ENCODE measurements at places on chromosomes 5 and 9. TPM values are rescaled to one million over a fixed set of nuclear protein-coding genes. Genes with fewer than 3 reads are reported as not detected.

The CDC25C gene
- not detected for total RNA-seq

The C5orf63 gene
- 4.8 TPM for total RNA-seq

The ROR2 gene
- total RNA-seq = 27.7 TPM

The ANKRD31 gene
- total RNA-seq = 0.13 TPM

The SLC36A3 gene
- not detected for total RNA-seq

The BASP1 gene
- total RNA-seq = 33.8 TPM

The SLC34A3 gene
- 0.15 TPM for total RNA-seq

The F2RL2 gene
- total RNA-seq = not detected

The RLN1 gene
- total RNA-seq = not detected

The NUTM2G gene
- total RNA-seq = not detected

DNA sequence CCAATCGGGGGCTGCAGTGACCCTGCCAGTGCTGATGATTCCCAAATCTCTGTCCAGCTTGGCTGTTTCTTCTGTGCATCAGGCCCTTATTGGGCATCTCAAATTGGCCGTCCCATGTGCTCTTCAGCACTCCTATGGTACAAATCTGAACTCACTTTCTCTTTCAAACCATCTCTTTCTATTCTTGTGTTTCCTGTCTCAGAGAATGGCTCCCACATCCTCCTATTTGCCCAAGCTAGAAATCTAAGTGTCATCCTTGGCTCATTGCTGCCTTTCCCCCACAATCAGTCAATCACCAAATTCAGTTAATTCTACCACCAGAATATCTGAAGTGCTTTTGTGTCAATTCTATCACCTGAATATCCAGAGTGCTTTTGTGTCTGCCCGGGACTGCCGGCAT, 336.6 kb downstream of the CWC27 start:
- no peak for DNase-seq

DNA sequence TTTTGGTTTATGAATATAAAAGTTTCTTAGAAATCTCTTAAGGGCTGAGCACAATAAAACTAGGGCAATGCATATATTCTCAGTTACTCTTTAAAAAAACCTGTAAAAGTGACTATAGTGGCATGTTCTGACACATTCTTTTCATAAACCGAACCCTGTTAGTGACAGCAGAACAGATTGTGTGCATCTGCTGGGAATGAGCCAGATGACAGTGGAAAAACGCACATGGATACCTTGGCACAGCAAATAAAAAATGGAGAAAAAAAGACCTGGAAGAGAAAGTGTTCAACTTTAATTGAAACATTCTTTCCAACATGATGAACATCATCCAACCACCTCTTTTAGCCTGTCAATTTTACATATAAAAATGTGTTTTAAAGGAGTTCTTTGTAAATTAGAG, 12.7 kb downstream of the MEF2C start:
- no peak for DNase-seq

DNA sequence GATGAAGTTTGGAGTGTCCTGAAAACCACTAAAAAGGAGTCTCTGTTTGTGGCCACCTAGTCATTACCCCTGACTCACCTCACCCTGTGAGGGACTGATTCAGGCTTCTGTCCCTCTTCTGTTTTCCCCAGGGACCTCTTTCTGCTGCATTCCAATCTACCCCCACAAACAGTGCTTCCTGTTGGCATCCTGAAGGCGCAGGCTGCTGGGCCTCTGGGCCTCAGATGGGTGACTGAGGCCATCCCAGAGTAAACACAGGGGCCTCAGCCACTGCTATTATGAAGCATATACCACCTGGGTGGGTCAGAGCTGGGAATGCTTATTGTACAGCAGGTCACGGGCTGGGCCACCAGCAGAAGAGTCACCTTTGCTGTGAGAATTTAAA, 20.0 kb downstream of the MORN5 start:
- DNase-seq = no peak

DNA sequence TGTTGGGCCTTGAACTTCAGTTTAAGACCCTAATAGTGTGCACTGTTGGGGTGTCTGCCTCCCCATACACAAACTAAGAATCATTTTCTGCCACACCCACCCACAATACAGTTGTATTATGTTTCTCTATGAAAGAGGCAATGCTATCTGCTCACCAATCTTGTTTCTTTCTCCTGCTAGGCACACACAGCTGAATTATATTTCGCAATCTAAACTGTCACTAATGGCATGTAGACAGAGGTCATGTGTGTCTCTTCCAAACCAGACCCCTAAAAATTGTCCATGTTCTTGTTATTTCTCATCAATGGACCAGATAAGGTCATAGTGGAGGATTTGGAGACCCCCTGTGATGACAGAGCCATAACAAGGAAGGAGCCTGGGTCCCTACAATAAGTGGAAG, 57.3 kb downstream of the RIGI start:
- DNase-seq = no peak

DNA sequence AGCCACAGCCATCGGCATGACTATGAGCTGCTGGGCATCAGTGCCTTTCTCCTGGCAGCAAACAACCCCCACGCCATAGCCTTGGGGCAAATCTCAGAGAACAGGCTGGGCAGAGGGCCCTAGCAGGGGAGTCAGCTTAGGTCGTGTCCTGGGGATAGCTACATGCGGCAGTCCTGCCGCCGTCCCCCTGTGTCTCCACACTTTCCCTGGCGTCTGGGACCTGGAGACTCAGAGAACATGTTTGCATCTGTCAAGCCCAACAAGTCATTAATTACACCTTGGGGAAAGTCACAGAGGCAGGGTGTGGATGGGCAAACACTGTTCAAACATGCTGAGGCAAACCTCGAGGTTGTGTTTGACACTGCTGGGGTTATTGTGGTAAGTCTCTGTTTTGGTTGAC, 123.6 kb downstream of the C5orf15 start:
- no peak for DNase-seq

GRCh38 chr5:142016556-142016955, 3.7 kb upstream of the GNPDA1 start:
- no peak for DNase-seq

DNA sequence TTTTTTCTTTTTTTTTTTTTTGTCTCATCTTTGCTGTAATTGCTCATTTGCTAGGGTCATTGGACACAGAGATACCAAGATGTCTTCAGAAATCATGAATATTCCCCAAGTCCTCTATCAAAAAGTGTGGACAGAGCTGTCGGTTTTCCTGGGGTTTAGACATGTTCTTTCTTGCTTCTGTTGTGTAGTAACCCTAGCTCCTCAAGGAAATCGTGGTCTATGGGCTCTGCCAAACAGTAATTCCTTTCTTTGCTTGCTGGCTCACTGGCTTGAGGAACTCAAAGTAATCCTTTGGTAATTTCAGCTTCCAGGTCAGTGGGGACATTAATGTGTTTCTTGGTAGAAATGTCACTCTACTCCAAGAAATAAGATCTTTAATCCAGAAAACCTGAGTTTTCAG, 101.7 kb downstream of the TMC1 start:
- DNase-seq = no peak

- no peak for DNase-seq
These were observed 546.3 kb downstream of the MAT2B start for GRCh38 chr5:164051745-164052144.

GRCh38 chr5:150080696-150081435, 5.5 kb downstream of the CSF1R start:
- DNase-seq = no peak

DNA sequence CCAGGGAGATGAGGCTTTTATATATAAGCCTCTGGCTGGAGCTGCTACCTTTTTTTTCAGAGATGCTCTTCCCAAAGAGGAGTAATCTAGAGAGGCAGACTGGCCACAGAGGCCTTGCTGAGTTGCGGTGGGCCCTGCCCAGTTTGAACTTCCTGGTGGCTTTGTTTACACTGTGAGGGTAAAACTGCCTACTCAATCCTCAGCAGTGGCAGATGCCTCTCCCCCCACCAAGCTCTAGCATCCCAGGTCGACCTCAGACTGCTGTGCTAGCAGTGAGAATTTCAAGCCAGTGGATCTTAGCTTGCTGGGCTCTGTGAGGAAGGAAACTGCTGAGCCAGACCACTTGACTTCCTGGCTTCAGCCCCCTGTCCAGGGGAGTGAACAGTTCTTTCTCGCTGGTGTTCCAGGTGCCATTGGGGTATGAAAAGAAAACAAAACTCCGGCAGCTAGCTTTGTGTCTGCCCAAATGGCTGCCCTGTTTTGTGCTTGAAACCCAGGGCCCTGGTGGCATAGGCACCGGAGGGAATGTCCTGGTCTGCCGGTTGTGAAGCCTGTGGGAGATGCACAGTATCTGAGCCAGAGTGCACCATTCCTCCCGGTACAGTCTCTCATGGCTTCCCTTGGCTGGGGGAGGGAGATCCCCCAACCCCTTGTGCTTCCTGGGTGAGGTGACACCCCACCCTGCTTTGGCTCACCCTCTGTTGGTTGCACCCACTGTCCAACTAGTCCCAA, 219.5 kb upstream of the IZUMO3 start:
- no peak for DNase-seq

GRCh38 chr9:116432051-116432450, 255.1 kb upstream of the TRIM32 start:
- no peak for DNase-seq

DNA sequence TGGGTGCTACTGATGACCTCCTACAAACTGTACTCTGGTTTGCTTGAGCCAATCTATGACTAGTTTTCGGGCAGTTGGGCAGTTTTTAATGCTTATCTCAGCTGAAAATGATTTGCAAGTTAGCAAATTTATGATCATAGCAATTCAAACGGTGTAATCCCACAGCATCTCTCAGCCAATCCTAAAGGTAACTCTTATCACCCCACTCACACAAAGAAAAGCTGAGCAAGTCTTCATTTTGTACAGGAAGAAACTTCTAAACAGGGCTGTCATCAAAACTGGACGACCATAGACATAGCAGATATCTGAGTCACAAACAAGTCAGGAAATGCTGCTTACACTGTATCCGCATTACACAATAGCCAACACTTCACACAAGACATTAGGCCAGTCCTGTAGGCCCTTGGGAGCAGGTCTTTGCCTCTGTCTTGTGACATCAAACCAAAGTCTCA, 2.6 kb upstream of the ENC1 start:
- DNase-seq = no peak

- DNase-seq = no peak
These were observed 1523.9 kb downstream of the MAT2B start for GRCh38 chr5:165029099-165029870.

DNA sequence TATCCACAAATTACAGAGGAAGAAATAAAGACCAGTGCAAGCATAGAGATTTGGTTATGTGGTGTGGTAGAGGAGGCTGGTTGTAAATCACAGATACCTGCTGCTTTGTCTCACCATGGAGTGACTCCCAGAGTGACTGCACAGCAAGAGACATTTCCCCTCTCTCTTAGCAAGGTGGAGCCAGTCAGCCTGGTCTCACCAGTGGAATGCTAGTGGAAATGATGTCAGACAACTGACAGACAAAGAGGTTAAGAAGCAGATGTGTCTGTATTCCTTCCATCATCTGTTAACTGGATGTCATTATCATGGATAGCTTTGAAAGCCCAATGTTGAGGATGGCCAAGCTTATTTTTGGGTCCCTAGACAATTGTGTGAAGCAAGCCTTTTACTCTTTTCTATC, 509.4 kb upstream of the SEMA6A start:
- no peak for DNase-seq

- DNase-seq = no peak
These were observed 170.6 kb upstream of the MEF2C start for GRCh38 chr5:89053547-89053946.

- DNase-seq = no peak
These were observed 65.9 kb downstream of the PPARGC1B start for GRCh38 chr5:149796030-149796429.

- no peak for DNase-seq
These were observed 152.7 kb upstream of the POC5 start for GRCh38 chr5:75869891-75870290.

GRCh38 chr9:79694676-79695400, 123.1 kb downstream of the TLE4 start:
- DNase-seq = no peak

DNA sequence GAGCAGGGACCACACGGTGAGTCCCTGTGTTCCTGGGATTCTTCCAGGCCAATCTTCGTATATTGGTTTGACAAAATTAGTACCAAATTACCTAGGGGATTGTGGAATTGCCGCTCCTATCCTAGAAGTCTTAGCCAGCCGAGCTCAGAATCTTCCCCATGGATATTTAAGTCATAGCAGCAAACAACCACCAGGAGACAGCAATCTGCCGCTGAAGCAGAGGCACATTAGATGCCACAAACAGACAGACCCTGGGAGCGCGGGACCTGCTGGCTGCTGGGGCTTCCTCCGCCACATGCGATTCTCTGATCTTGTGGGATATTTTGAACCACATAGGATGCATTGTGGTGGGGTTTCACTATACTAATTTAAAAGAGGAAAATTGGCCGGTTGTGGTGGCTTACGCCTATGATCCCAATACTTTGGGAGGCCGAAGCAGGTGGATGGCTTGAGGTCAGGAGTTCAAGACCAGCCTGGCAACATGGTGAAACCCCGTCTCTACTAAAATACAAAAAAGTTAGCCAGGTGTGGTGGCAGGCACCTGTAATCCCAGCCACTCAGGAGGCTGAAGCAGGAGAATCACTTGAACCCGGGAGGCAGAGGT, 31.7 kb upstream of the ZBTB43 start:
- no peak for DNase-seq

- no peak for DNase-seq
These were observed 146.5 kb downstream of the C5orf15 start for GRCh38 chr5:133821889-133822288.

DNA sequence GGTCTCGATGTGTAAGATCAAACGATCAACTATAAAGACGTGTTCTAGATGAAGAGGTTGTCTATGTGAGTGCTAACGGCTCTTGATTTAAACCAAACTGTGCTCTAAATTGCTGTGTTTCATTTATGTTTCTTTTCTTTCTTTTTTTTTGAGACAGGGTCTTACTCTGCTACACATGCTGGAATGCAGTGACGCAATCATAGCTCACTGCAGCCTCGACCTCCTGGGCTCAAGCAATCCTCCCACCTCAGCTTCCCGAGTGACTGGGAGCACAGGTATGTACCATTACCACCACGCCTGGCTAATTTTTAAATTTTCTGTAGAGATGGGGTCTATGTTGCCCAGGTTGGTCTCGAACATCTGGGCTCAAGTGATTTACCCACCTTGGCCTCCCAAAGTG, 24.0 kb upstream of the RNF130 start:
- DNase-seq = no peak
